ENCODE measurements at places on chromosomes 4 and X.

DNA sequence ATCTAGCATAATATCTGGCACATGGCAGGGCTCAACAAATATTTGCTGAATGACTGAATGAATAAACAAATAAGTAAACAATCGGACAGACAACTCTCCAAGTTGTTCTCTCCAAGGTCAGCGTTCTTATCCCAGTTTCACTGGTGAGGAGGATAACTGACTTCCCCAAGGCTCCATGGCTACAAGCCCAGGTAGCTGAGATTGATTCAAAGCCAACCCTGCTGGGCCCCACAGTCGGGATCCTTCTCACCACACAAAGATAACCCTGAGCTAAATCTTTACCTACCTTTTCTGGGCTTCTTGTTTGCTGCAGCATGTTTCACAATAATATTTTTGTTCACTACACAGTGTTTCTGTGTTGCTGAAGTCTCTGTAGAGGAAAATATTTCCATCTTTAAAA lies 54.9 kb downstream of the USP46 start:
- no peak for DNase-seq

DNA sequence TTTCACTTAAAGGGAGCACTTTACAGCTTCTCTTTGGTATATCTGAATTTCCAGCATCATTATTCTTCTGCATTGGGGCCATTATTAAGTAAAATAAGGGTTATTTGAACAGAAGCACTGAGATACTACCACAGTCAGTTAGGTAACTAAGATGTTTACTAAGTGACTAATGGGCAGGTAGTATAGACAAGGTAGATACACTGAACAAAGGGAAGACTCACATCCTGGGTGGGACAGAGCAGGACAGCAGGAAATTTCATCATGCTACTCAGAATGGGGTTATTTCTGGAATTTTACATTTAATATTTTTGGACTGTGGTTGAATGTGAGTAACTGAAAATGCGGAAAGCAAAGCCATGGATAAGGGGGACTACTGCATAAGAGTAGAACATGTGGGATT lies 316.0 kb downstream of the CCSER1 start:
- DNase-seq: no peak

DNA sequence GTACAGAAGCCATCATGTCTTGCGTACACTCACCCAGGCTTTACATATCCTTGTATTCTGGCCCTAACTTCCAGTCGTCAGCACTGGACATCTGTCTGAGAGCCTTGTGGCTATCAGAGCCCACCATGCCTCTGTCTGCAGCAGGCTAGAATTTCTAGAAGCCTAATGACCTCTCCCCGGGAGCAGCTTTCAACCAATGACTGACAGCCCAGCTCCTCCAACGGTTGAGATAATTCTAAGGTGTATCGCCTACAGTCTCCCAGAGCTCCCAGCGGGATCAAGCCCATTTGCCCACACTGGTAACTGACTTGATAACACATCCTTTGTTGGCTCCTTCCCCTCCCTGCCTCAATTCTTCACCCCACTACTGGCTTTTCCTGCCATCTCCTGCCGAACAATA lies 562.8 kb downstream of the BCOR start:
- no peak for DNase-seq

- DNase-seq: no peak
Measured at GRCh38 chrX:74420196-74421035, 877 bp upstream of the SLC16A2 start.

DNA sequence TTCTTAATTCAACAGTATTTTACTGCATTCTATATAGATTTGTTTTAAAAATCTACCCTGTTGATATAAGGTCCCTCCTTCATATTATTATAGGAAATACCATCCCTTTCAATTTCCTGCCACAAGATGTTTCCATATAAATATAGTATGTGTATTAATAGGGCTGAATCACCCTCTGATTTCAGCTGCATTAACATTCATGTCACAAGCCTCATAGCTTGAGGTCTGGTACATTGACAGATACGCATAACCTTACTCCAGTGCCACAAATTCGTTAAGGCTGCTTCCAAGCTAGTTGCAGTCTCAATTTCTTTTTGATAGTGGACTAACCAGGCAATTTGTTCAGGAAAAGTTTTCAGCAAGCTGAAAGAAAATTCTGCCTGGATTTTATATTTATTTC lies 128.4 kb downstream of the KLHL34 start:
- DNase-seq: no peak

- no peak for DNase-seq
Measured at GRCh38 chr4:47695260-47695659, 142.6 kb downstream of the CORIN start.

DNA sequence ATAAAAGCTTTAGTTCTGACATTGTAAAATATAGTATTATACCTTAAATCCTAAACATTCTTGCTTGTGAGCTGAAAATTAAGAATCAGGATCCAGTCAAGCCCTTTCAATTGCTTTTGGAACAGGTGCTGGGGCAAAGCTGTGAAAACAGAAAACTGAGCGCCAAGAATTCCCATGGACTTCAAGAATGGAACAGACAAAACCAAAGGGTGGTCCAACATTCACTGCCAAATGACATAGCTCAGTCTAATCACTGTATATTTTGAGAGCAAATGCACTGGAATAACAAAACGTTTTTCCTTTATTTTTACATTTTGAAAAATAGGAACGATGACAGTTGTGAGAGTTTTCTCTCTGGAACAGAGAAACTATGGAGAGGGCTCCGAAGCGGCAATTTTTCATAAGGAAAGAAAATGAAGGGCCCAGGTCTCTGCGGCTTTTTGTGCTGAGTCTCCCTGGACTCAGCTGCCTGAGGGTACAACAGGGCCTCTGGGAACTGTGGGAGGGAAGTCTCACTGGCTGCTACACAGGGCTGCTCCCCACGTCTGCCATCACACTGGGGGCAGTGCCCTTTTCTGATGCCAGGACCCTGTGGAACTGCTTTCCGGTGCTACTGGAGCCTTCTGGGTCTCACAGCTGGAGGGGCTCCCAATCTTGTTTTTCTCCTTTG lies 56.0 kb upstream of the BMPR1B start:
- no peak for DNase-seq

- no peak for DNase-seq
Measured at GRCh38 chr4:15585331-15585730, 69.8 kb downstream of the FBXL5 start.
